ENCODE measurements at places on chromosomes 1 and 21.

GRCh38 chr1:10634428-10635084, 159.8 kb downstream of the PEX14 start:
- DNase-seq = no peak

DNA sequence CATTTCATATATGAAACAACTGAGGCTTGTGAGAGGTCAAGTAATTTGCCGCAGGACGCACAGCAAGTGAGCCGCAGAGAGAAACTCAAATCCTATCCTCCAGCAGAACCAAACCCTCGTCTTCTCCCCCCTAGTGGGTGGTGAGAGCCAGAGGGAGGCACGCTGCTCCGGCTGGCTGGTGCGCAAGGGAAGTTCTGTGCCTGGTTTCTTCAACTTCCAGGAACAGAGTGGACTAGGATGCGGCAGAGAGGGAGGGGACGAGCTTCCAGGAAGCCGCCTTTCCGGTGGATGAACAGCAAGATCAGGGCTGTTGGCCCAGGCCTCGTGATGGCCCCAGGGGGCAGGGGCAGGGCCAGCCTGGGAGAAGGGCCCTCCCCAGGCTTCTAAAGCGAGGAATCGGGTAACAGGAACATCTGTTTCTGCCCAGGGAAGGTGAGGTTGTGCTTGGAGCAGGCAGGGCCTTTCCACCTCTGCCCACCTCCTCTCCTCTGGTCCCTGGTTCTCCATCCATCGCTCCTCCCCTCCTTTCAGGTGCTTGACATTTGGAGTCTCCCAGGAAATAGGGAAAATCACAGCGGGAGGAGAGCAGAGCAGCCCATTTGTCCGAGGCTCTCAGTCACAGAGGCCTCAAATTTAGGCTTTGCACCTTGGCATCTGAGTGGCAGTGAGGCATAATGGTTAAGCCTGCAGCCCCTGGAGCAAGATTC, 16.8 kb upstream of the PDIK1L start:
- DNase-seq = no peak

DNA sequence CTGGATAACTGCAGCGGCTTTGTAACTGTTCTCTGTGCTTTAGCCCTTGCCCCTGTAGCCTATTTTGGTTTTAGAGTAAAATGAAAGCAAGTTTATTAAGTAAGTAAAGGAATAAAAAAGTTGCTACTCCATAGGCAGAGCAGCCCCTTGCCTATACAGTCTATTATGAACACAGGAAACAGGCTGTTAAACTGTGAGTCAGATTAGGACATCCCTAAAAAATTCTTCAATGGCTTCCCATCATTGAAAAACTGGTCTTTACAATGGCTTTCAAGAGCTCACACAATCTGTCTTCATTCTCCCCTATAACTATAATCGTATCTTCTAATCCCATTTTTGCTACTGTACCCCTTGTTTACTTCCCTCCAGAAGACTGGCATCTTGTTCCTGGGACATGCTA, 43.0 kb downstream of the ATG4C start:
- DNase-seq = no peak

GRCh38 chr1:17201201-17202021, 3.5 kb upstream of the PADI1 start:
- DNase-seq = peak; percentile 42

GRCh38 chr1:156682166-156682890, 5.1 kb upstream of the NES start:
- DNase-seq = no peak

DNA sequence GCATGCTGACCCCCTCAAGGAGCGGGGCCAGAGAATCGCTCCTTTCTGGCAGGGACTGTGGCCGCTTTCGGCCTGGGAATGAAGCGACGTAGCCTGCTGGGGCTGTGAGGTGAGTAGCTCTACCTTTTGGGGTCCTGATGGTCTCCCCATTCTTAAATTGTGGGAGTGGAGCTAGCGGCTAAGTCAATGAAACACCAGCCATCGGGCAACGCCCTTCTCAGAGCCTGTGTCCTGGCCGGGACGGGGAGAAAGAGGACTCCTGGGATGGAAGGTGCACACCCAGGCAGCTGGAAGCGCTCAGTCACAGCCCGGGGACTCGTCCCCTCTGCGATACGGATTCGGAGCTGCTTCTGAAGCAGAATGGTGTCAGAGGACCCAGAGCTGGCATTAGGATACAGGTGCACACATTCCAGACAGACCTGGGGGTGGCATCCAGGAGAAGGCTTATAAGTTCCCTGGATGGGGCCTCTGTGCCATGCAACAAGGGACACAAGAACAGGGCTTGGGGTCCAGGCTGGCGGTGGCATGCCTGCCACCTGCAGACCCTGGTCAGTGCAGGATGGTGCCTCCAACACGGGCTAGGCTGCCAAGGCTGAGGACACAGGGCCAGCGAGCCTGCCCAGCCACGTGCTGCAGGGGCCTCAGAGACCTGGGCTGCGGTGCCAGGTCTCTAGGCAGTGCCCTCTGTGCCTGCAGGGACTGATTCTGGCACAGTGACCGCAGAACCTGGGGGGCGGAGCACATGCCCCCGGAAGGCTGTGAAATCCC, 945 bp upstream of the WNT9A start:
- no peak for DNase-seq

DNA sequence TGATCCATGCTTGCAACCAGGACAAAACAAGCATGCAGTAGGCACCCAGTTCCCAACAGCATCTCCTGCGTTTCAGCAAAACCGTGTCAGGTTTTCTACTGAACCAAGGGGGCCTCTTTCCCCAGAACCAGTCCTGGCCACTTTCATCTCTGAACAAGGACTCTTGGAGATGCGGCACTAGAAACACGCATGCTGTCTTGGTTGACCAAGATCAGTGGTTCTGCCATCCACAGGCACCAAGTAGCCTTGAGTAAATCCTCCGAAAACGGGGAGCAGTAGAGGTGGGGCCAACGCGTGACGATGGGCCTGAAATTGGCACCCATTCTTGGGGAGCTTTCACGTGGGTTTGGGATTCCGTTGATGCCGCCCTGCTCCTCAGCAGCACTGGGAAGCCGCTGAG, 62.5 kb upstream of the AJAP1 start:
- no peak for DNase-seq

All from CD4-positive, alpha-beta T cell treated with Interferon alpha-2 for 1 hour (primary cell).